Stimulated activated CD8-positive, alpha-beta memory T cell treated with anti-CD3 and anti-CD28 coated beads, Interleukin-4, amount 100 ng/mL, for 4 hours (primary cell): ENCODE measurements at places on chromosomes 7 and 10.

GRCh38 chr10:119762805-119763798 is 37.3 kb downstream of the INPP5F start:
- no peak for DNase-seq

GRCh38 chr7:129831424-129832058 is 121.2 kb downstream of the UBE2H start:
- DNase-seq = no peak

GRCh38 chr10:10831085-10831484 is 186.6 kb upstream of the CELF2 start:
- no peak for DNase-seq

GRCh38 chr7:91636129-91636724 is 244.3 kb downstream of the MTERF1 start:
- no peak for DNase-seq

GRCh38 chr10:35089611-35090161 is 455 bp downstream of the CUL2 start:
- no peak for DNase-seq

DNA sequence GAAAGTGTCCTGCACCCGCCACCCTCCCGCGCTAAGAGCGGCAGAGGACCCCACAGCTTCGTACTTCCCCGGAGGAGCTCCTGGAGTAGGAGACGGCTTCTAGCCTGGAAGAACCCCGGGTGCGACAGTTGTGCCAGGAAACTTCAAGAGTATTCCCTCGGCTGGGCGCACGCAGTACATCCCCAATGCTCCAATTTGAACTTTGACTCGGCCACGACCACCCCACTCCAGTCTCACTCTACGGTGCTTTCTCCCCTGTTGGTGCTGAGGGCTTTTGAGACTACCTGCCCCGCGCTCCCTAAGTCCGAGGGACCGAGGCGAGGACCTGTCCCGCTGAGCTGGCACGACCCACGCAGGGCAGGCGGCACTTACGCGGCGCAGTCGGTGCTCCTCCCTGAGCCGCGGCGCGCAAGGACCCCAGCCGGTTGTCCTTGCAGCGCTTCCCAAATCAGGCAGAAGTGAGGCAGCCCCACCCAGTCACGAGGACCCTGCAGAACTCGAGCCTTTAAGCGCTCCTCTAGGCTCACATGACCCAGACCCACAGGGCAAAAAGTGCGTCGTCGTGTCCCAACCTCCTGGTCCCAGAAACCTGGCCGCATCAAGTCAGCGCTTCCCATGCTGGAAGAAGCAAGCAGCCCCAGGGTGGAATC is at the start of gene CPVL:
Gene CPVL (minus strand): TSS at position 481 of the 650 bp plus-strand sequence. CDS start 25,476 bp downstream, outside the sequence.
- no peak for DNase-seq

DNA sequence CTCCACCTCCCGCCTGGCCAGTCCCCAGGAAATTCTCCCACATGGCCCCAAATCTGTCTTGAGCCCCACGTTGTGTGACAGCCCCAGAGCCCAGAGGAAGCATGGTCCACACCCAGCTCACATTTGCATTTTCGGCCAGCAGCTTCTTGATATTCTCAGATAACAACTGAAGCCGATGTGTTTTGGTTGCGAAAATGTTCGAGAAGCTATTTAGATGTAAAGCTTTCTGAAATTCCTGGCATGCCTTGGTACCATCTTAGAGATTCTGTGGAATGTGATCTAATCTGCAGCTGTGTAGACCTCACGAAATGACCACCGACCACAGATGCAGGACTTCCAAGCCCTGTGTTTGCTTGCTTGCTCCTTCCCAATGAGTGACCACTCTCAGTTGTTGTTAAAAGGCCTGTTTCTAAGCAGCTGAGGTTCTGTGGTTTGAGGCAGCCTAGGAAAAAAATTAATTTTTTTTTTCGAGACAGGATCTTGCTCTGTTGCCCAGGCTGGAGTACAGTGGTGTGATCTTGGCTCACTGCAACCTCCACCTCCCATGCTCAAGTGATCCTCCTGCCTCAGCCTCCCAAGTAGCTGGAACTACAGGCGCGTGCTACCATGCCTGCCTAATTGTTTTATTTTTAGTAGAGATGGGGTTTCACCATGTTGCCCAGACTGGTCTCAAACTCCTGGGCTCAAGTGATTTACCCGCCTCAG is 8.8 kb downstream of the SLC4A2 start:
- no peak for DNase-seq
